ENCODE measurements at places on chromosomes 11 and 22. TPM values are rescaled to one million over a fixed set of nuclear protein-coding genes. Genes with fewer than 3 reads are reported as not detected.

- H3K4me1 ChIP-seq: no peaks in the 10 kb centered on the region
- no peak overlapping the region for H3K27ac ChIP-seq
- H3K4me3 ChIP-seq: no peak overlapping the region
- no peaks in the 10 kb centered on the region for H3K36me3 ChIP-seq
- DNase-seq: no peak
- no peaks in the 10 kb centered on the region for H3K27me3 ChIP-seq
Measured at GRCh38 chr11:117299351-117300282, 8.5 kb downstream of the BACE1-AS start.

SPI1 gene
- total RNA-seq: 8.6 TPM

GRCh38 chr11:103898577-103899336 lies 137.7 kb upstream of the DDI1 start:
- no peaks in the 10 kb centered on the region for H3K36me3 ChIP-seq
- H3K27me3 ChIP-seq: no peaks in the 10 kb centered on the region
- no peaks in the 10 kb centered on the region for H3K4me1 ChIP-seq
- no peak for DNase-seq
- H3K4me3 ChIP-seq: no peak overlapping the region

CATSPER1 gene
- total RNA-seq: not detected

HOATZ gene
- not detected for total RNA-seq

DNA sequence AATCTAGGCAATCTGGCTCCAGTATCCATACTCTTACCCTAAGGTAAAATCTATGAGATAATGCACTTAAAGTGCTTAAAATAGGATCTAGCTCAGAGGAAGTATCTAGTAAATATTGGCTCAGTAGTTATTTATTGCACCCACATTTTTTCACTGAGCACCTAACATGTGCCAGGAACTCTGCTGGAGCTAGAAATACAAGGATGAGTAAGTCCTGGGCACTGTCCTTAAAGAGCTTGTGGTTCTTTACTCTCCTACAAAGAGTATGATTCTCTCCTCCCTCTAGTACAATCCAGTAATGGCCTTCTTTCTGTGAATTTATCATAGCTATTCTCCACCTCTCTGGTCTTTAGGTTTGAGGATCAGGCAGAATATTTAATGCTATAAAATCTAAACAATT lies 59.2 kb downstream of the DEUP1 start:
- H3K4me1 ChIP-seq: no peaks in the 10 kb centered on the region
- H3K27me3 ChIP-seq: no peaks in the 10 kb centered on the region
- no peak overlapping the region for H3K4me3 ChIP-seq
- H3K27ac ChIP-seq: no peak overlapping the region
- no peaks in the 10 kb centered on the region for H3K36me3 ChIP-seq

GRCh38 chr22:44353041-44353440 lies 40.3 kb upstream of the SHISAL1 start:
- DNase-seq: no peak
- H3K27me3 ChIP-seq: peaks cover 3% of the 10 kb centered on the region
- H3K4me1 ChIP-seq: peaks cover 14% of the 10 kb centered on the region
- H3K27ac ChIP-seq: no peak overlapping the region

GALNT18 gene
- total RNA-seq: 22.1 TPM

CLCF1 gene
- 1.8 TPM for total RNA-seq

- no peaks in the 10 kb centered on the region for H3K4me1 ChIP-seq
- no peak overlapping the region for H3K4me3 ChIP-seq
- no peak overlapping the region for H3K27ac ChIP-seq
Measured at GRCh38 chr11:121431820-121432526, 20.1 kb upstream of the SORL1 start.

HTR3A gene
- 0.95 TPM for total RNA-seq

- H3K27ac ChIP-seq: no peak overlapping the region
- no peaks in the 10 kb centered on the region for H3K27me3 ChIP-seq
- H3K36me3 ChIP-seq: no peaks in the 10 kb centered on the region
- no peak overlapping the region for H3K4me3 ChIP-seq
- peaks cover 23% of the 10 kb centered on the region for H3K4me1 ChIP-seq
Measured at GRCh38 chr11:117073539-117073938, 24.7 kb downstream of the SIK3 start.
